ENCODE measurements at places on chromosomes 12 and 14. TPM values are rescaled to one million over a fixed set of nuclear protein-coding genes. Genes with fewer than 3 reads are reported as not detected.
A peak's percentile ranks its signal among the peaks of the same experiment; 100 is the strongest.

DNA sequence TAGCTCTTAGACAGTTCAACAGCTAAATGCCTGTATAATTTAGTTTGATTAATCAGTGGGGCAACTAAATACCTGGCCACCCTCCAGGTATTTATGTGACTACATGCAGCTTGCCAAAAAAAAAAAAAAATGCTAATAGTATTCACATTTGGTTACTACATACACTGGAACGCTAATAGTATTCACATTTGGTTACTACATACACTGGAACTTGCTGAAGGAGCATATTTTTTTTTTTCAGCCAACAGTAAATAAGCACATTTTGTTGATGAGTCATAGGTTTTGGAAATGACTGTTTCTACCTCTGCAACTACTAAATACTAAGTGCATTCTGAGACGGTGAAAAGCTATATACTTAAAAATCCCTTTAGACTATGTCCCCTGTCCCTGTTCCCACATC is 1172.3 kb downstream of the LRFN5 start:
- no peak for DNase-seq

DNA sequence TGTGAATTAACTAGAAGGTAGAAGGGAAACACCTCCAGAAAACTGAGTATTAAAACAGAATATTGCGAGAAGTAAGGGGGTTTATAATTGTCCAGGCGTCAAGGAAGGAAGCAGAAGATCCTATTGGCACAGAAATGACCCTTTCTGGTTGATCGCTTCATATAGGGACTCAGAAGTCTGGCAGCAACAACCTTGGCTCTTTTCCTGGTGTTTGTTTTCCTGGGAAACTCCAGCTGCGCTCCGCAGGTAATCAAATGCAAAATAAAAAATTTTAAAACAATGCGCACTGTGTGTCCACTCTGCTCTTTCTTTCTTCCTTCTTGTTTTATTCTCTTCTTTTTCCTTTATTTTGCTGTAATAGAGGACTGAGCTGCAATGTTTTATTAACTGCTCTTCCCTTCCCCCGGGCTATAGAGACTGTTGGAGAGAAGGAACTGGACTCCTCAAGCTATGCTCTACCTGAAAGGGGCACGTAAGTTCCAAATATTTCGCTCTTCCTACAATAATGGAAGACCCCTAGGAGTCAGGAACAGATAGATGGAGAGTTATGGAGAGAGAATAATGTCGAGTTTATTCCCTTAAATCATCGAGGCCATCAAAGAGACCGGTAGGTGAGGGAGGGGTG is 737 bp downstream of the SPX start:
- no peak for DNase-seq

DNA sequence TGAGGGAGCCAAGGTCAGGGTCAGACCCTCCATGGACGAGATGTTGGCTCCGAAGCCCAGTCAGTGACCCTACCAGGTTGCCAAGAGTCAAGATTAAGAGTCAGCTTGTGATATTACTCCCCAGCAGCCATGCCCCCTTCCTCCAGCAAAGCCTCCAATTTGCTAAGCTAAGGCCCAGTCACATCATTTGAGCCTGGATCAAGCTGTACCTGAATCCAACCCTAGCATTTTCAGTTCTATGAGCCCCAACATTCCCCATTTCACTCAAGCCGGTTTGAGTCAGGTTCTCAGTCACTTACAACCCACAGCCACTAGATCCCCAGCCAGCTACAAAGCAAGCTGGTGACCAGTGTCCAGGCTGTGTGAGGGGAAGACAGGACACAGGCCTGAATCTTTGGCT is 49.9 kb downstream of the SCARB1 start:
- no peak for DNase-seq

- DNase-seq = peak; percentile 25
These were observed 156.3 kb downstream of the ZFP36L1 start for GRCh38 chr14:68636597-68636996.

GRCh38 chr14:59100205-59100604 is 88.3 kb upstream of the DAAM1 start:
- no peak for DNase-seq

GRCh38 chr14:102690509-102691286 is 86.6 kb upstream of the TRAF3 start:
- no peak for DNase-seq

- no peak for DNase-seq
These were observed 70.0 kb upstream of the BICD1 start for GRCh38 chr12:32036477-32037263.

- peak; percentile 72 for DNase-seq
These were observed 599 bp downstream of the PAPLN start for GRCh38 chr14:73237786-73238423.

- peak; percentile 6 for DNase-seq
These were observed 206.6 kb upstream of the DIO3 start for GRCh38 chr14:101354726-101355125.

DNA sequence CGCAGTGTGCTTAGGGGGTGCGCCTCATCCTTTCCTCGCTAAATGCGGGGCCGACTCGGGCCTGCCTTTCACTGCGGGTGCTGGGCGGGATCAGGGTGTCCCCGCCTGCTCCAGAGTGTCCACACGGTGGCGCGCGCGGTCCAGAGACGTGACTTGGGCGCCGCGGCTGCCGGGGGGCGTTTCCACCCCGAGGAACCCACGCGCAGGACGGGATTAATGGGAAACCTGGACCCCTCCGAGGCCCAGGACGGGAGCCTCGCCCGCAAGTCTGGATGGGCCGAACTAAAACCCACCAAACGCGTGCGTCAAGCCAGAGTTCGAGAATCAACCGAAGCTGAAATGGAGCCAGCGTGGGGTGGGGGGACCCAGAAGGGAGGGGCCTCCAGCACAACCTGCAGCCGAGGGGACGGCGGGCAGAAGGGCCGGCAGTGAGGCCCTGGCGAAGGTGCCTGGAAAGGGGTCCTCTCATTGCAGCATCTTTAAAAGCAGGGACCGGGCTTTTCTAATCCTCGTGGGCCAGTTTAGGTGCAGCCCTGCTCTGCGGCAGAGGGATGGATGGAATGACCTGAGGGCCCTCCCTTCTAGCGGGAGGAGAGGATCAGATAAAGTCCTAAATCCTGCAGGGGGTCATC is 93.3 kb downstream of the NINJ2 start:
- peak; percentile 97 for DNase-seq

GRCh38 chr12:67358781-67359338 is 89.7 kb downstream of the CAND1 start:
- no peak for DNase-seq

GRCh38 chr12:57846285-57846576 is 298 bp downstream of the CTDSP2 start:
- DNase-seq = no peak

- DNase-seq = no peak
These were observed 95.8 kb downstream of the STXBP6 start for GRCh38 chr14:24954037-24954699.

DNA sequence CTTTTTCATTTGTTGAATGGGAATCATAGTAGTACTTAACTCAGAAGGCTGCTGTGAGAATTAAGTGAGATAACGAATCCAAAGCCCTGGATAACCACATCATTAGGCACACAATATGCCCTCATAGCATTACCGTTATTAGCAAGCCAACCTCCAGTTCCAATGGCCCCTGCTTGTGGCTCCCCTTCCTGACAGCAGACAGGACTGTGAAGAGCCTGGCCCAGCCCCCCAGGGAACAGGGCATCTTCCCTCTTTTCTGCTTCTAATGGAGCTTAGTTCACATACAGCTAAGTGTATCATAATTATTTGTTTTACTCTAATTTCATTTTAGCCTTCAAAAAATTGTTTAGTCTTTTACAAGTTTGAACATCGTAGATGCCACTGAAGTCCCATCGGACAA is 39.7 kb downstream of the DHRS2 start:
- DNase-seq = no peak

DNA sequence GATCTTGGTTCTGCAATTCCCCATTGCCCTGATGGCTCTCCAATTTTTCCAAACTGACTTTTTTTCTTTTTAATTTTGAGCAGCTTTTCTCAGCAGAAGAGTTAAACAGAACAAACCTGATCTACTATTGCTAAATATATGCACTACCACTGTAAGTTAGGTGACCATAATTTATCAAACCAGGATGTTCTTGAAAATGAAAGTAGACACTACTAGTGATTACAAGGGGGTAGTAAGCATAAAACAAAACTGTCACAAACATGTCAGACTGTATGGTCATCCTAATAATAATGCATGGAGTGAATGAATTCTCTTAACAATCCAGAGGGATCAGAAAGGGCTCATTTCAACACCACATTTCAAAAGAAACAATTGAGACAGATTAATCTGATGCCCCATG is 183.0 kb upstream of the FOXN3 start:
- DNase-seq = no peak

DNA sequence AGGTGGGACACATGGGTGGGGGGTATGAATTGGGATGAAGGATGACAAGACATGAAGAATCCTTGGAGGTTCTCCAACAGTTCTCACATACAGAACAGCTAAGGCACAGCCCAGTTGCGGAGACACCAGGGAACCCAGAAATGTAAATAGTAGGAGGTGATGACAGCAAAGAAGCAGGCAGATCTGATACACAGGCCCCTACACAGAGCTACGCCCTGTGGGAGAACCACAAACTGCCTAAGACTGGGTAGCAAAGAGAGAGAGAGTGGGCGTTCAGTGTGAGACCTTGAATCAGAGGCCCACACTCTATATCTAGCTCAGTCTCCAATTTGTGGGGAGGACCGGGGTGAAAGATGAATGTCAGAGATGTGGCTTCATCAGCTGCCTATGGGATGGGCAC is 9.5 kb upstream of the NUMB start:
- no peak for DNase-seq

- DNase-seq = no peak
These were observed 5.2 kb upstream of the LRP1-AS start for GRCh38 chr12:57152639-57153038.

DNA sequence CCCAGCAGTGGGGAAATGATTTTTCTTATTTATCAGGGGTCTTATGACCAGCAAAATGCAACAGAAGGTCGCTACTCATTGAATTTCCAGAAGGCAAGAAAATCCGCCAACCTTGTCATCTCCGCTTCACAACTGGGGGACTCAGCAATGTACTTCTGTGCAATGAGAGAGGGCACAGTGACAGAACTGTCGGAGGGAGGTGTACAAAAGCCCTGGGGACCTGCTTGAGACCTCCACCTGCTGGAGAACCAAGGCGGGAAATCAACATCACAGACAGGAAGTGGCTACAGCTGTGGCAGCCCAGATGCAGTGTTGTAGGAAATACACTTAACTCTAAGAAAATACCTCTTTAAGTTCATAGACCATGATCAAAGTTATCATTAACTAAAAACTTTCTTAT is 250.9 kb upstream of the OR4E1 start:
- DNase-seq = peak; percentile 58

GRCh38 chr12:92546635-92547348 is 156.0 kb upstream of the PLEKHG7 start:
- DNase-seq = no peak

DNA sequence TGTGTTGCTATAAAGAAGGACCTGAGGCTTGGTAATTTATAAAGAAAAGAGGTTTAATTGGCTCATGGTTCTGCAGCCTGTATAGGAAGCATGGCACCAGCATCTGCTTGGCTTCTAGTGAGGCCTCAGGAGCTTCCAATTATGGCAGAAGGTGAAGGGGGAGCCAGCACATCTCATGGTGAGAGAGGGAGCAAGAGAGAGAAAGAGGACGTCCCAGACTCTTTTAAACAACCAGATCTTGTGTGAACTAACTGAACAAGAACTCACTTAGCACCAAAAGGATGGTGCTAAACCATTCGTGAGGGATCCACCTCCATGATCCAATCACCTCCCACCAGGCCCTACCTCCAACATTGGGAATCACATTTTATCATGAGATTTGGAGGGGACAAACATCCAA is 6.1 kb upstream of the SNAPC1 start:
- DNase-seq = no peak

DNA sequence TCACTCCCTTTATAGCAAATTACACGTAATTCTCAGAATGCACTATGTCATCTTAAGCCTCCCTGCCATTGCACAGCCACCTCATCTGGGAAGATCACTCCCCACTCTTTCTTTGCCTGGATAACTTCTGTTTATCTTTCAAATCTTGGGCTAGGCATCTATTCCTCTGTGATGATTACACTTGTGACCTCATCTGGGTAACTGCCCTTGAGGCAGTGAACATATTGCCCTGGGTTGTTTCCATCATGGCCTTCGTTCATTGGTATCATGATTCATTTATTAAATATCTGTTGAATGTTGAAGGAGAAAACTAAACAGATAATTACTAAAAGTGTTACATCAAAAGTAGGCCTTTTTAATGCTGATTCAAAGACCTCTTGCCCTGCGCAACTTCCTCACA is 26.2 kb upstream of the PDE3A start:
- DNase-seq = no peak

GRCh38 chr12:68978678-68979077 is 45.7 kb upstream of the CPM start:
- no peak for DNase-seq

DNA sequence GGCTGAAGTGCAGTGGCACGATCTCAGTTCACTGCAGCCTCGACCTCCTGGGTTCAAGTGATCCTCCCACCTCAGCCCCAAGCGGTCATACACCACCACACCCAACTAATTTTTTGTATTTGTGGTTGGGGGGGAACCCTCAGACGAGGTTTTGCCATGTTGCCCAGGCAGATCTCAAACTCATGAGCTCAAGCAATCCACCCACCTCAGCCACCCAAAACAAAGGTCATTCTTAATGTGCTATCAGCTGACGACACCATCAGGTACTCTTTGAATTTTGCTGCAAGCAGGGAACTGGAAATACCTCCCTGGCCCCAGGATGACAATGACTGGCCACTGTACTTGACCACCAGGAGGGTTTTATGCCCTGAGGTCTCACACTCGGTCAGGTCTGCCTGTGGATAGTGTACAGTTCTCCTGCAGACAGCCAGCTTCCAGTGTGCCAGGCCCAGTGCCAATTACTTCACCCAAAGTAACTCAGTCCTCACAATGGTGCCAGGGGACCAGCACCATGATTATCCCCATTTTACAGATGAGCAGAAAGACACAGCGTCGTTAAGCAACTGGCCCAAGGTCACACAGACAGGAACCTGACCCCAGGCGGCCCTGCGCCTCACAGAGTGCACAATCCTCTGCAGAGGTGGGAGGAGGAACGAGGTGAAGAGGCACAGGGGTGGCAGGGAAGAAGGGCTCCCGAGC is 42.9 kb downstream of the ITPK1 start:
- DNase-seq = no peak

The TSPAN8 gene
- 0.48 TPM for total RNA-seq

The LHX5 gene
- total RNA-seq = 0.73 TPM

The LRRIQ1 gene
- total RNA-seq = 2.9 TPM

The TTC8 gene
- 25.9 TPM for total RNA-seq

The LYZ gene
- 0.20 TPM for total RNA-seq

The PRR4 gene
- 7.9 TPM for total RNA-seq
